ENCODE measurements at places on chromosomes 5 and 9.

- no peak for DNase-seq
These were observed 43.6 kb downstream of the JADE2 start for GRCh38 chr5:134568761-134569695.

- peak; percentile 52 for DNase-seq
These were observed 69.3 kb downstream of the SNX30 start for GRCh38 chr9:112819635-112820496.

- DNase-seq = no peak
These were observed 180.9 kb downstream of the FSTL4 start for GRCh38 chr5:133431326-133431865.

DNA sequence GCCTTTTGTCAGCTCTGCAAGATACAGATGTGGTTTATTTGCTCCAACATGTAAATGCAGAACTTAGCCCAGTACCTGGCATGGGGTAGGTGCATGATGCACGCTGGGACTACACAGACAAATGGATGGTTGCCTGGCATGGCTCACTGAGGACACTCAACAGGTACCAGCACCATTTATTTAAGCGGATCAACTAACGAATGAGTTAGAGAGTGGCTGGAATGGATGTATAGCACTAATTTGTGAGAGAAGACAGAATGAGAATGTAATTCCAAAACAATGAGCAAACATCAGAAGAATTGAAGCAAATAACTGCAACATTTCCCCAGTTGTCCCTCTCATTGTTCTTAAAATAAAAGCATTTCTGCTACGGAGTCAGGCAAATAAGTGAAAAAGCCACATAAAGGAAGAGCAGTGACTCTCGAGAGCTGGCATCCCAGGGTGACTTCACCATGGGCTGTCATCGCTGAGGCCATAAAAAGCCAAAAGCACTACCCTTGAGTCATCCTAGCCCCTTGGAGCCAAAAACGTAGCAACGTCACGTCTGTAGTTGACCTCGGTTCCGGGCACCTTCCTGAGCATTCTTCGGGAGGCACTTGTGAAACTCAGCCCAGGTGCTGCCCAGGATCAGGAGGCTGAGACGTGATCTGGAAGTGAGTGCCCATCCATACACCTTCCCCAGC, 290.3 kb downstream of the NSG2 start:
- DNase-seq = no peak

- DNase-seq = no peak
These were observed 1.1 kb upstream of the ZSWIM6 start for GRCh38 chr5:61330845-61331406.
